Activated T-helper 1 cell treated with anti-CD3 and anti-CD28 coated beads, Interleukin-12 subunit alpha, Interleukin-12 subunit beta, Interleukin-2, Interleukin-4 antibody, amounts not matched to agents 30 ng/mL and 10 ng/mL and 1 ng/mL, durations not matched to agents 14 hours and 24 hours and 36 hours (primary cell): ENCODE measurements at places on chromosomes 11 and 22. TPM values are rescaled to one million over a fixed set of nuclear protein-coding genes. Genes with fewer than 3 reads are reported as not detected.

The SCGB1A1 gene
- not detected in 2 replicates for total RNA-seq

The WNT7B gene
- total RNA-seq: not detected in 2 replicates

DNA sequence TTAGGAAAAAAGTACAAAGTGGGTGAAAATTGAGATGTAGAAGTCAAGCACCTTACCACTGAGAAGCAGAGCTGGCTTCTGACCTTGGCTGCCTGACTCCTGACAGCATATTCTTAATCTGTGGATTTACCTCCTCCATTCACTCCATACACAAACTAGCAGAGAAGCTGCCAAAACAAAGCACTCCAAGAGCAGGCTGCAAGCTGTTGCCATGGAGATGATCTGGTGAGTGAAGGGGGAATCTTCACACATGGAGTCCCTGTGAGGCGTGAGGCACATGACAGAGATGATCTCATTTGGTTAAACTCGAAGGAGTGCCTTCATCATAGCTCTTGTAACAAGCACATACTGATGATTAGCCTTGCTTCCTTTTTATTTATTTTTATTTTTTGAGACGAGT lies 16.1 kb downstream of the COMMD9 start:
- H3K27me3 ChIP-seq: no peaks in the 10 kb centered on the region
- H3K4me3 ChIP-seq: no peak overlapping the region
- H3K4me1 ChIP-seq: no peaks in the 10 kb centered on the region
- DNase-seq: no peak
- no peak overlapping the region for H3K27ac ChIP-seq

DNA sequence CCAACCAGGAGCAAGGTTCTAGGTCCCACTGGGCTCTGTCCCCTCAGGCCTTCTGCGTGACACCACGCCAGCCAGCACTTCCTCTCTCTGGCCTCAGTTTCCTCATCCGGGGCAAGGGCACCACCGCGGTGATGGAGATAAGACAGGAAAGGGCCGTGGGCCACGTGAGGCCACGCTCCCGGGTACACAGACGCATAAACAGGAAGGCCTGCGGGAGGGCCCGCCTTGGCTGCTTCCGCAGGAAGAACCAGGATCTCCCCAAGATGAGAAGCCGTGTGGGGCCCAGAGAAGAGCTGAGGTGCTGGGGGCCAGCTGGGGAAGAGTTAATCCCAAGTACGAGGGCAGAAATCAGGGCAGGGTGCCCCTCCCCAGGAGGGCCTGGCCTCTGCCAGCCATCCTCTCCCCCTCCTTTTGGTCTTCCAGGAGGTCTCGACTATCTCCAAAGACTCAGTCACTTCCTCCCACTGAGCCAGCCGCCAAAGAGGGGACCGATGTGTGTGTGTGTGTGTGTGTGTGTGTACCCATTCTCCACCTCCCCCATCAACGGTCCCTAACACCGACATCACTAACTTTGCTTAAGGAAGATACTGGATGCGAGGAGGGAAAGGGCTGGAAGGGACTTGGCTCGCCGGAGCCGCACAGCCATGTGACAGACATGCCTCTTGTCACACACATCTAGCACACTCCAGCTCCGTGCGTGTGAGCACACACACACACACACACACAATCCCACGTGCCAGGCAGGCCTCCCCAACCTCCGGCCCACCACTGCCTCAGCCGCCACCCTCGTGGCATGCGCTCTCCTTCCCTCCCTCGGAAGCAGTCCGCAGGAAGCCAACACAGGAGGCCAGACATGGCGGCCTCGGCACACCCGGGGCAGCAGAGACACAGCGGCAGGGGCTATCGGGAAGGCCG lies 1.4 kb downstream of the MFNG start:
- H3K27ac ChIP-seq: peak overlapping the region; percentile 93
- H3K4me1 ChIP-seq: peaks cover 50% of the 10 kb centered on the region
- peak; percentile 81 for DNase-seq
- no peaks in the 10 kb centered on the region for H3K27me3 ChIP-seq
- peaks cover 23% of the 10 kb centered on the region for H3K36me3 ChIP-seq
- peak overlapping the region; percentile 92 for H3K4me3 ChIP-seq

DNA sequence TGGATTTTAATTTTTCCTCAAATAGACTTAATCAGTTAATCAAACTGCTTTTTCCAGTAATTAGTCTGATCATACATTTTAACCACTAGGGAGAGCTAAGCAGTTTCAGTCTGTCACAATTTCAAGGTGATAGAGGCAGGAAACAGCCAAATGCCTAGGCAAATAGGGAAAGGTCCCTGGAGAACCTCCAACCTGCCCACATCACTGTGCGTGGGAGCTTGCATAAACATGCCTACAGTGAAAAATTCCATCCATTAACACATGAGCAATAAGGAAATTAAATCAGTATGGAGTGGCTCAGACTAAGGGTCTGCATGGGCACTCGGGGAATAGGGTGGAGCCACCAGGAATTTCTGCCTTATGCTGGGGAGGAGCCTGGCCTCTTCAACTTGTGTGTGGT lies 74.6 kb downstream of the AASDHPPT start:
- no peak for DNase-seq
- no peaks in the 10 kb centered on the region for H3K4me1 ChIP-seq
- H3K4me3 ChIP-seq: no peak overlapping the region
- no peak overlapping the region for H3K27ac ChIP-seq
- H3K27me3 ChIP-seq: peaks cover 2% of the 10 kb centered on the region
- H3K36me3 ChIP-seq: no peaks in the 10 kb centered on the region

DNA sequence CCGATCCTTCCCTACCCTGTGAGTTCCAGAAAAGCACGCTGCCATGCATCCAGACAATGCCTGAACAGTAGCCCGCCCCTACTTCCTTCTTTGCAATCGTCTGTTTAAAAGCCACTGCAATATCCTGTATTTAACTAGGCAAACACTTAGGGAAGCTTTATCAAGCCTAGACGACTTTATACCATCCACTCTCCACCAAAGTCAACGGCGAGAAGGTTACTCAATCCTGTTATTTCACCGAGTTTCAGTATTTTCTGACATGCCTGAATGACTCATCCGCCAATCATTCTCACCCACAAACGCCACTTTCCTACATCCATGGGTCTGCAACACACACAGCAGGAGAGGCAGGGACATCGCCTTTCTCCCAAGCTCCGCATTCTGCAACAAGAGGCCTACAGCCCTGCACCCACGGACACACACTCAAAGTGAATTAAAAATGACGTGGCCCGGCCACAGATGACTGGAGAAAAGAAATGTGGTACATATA lies 9.3 kb downstream of the CELSR1 start:
- peaks cover 4% of the 10 kb centered on the region for H3K27me3 ChIP-seq
- no peak for DNase-seq
- no peak overlapping the region for H3K27ac ChIP-seq

- no peaks in the 10 kb centered on the region for H3K36me3 ChIP-seq
- H3K27me3 ChIP-seq: peaks cover 5% of the 10 kb centered on the region
- peak; percentile 43 for DNase-seq
- H3K4me1 ChIP-seq: no peaks in the 10 kb centered on the region
- H3K4me3 ChIP-seq: no peak overlapping the region
- H3K27ac ChIP-seq: no peak overlapping the region
These were observed 30.1 kb downstream of the NAV2 start for GRCh38 chr11:19742588-19743292.

GRCh38 chr11:133164986-133165385 lies 367.3 kb downstream of the OPCML start:
- H3K4me3 ChIP-seq: no peak overlapping the region
- no peak overlapping the region for H3K27ac ChIP-seq
- no peaks in the 10 kb centered on the region for H3K36me3 ChIP-seq

GRCh38 chr11:82874646-82875523 lies 25.3 kb downstream of the PRCP start:
- no peak for DNase-seq
- H3K27ac ChIP-seq: peak overlapping the region; percentile 29
- H3K27me3 ChIP-seq: no peaks in the 10 kb centered on the region
- H3K4me3 ChIP-seq: no peak overlapping the region
- H3K36me3 ChIP-seq: peaks cover 3% of the 10 kb centered on the region
